LHCN-M2 (cell line): ENCODE measurements at places on chromosomes 16 and 17. TPM values are rescaled to one million over a fixed set of nuclear protein-coding genes. Genes with fewer than 3 reads are reported as not detected.

GRCh38 chr16:67490335-67491096 is 7.2 kb upstream of the AGRP start:
- no peak for DNase-seq

DNA sequence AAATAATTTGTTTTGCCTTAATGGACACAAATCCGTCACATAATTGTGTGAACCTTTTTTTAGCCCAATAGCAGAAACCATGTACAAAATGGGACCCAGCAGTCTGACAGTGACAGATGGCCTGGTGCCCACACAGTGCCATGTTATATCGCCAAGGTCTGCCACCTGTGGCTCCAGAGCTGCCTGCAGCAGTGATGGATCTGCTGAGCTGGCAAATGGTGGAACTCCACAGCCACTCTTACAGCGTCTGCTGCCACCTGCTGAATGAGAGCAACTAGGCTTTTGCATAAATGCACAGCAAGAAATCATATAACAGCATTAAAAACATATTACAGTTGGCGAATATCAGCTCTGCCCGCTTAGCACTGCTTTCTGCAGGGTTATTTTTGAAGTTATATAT is 59.4 kb downstream of the NUP93 start:
- peak; percentile 58 for DNase-seq

GRCh38 chr17:48262982-48263730 is 155.6 kb downstream of the SNX11 start:
- peak; percentile 37 for DNase-seq

DNA sequence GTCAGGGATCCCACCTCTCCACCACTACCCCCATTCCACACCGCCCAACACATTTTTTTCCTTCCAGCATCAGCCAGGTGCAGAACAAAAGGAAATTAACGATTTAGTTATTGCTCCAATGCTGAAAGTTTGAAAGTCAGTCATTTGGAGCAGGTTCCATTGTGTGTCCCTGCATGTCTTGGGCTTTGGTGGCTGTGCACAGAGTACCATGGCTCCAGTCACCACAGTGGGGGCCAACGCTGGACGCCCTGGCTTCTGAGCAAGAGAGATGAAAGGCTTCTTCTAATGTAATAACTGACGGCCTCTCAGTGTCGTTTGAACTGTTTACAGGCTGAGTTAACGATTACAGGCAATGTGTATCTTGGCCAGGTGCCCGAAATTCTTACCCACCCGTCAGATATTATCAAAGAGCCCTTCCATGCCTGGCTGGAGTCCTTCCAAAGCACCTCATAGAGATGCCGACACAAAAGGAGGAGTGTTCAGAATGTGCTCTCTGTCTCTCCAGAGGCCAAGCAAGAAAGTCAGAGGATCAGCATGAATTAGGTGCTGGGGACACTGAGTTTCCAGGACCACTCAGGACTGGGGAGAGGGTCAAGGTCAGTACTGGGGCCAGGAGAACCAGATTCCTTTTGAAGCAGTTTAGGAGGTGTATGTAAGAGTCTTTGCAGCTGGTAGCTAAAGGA is 25.9 kb downstream of the RNF43 start:
- DNase-seq: peak; percentile 9

DNA sequence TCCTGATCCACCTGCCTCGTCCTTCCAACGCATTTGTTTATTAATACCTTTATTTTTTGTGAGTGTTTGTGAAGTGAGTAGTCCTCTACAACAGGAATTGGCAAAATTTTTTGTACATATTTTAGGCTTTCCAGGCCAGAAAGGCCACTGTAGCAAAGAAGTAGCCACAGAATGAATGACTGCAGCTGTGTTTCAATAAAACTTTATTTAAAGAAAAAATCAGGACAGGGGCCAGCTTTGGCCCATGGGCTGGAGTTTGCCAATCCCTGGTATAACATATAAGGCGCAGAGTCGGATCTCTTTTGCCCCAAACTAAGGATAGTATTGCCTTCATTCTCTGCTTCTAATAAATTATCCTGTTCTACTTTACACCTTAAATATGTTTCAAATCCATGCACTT is 198.0 kb upstream of the COX10 start:
- no peak for DNase-seq

- DNase-seq: no peak
Measured at GRCh38 chr16:72061564-72061963, 1.5 kb upstream of the HPR start.

DNA sequence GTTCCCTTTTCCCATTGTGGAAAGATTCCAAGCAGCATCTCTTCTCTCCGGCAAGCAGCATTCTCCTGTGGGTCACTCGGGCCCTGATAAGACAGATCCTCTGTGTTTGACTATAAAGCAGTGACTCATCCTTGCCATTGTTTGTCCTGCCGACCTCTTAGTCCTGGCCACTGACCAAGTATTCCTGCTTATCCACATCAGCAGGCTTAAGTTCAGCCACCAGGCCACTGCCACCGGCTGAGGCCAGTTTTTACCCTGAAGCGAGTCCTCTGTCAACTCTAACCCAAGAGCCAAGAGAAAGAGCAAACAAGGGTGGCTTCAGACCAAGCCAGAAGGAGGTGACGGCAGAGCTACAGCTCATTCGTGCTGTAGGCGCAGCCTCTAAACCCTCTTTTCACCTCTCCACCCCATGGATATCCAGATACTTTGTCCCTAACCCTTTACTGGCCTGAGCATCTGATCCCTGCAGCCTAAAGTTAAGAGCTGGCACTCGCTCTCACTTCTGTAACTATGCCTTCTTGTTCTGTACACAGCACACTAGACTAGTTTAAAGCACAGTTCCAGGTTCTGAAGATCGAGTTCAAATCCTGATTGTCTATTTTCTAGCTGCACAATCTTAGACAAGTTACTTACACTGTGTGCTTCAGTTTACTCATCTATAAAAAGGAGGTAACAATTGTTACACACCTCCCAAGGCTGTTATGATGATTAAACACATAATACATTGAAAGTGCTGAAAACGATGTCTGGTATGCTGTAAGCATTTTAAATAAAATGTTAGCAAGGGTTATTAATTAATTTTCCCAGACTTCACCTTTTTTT is 31.0 kb downstream of the SOX9 start:
- DNase-seq: peak; percentile 94

DNA sequence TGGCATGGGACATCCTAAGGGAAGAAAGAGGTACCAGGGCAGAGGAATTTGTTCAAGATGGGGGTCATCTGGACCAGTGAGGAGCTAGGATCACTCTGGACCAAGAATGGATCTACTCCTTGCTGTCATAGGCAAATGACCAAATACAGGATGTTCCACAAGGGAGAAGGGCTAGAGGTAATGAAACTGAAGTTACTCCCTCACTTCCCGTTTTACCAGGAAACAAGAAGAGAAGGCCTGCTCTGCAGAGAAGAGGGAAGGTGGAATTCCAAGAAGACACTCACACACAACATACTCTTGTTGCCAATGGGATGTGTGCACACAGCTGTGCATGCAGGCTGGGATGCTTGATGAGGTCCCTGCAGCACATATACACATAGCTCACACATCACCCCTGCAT is 38.6 kb downstream of the NEUROD2 start:
- no peak for DNase-seq

TNRC6A gene
- 20.1 and 24.7 TPM in 2 replicates for total RNA-seq

CTRB1 gene
- total RNA-seq: not detected in 2 replicates

KCNH6 gene
- total RNA-seq: not detected in 2 replicates

CEP295NL gene
- 0.17 and 0.32 TPM in 2 replicates for total RNA-seq

SHISA9 gene
- 12.7 and 14.6 TPM in 2 replicates for total RNA-seq
